ENCODE measurements at places on chromosomes 1 and 21.
A peak's percentile ranks its signal among the peaks of the same experiment; 100 is the strongest.

- DNase-seq, result no peak
Measured at GRCh38 chr1:162706606-162707005, 74.3 kb downstream of the DDR2 start.

- no peak for DNase-seq
Measured at GRCh38 chr1:168466092-168466713, 77.6 kb downstream of the XCL2 start.

- no peak for DNase-seq
Measured at GRCh38 chr1:87560601-87561360, 232.1 kb downstream of the LMO4 start.

- DNase-seq, result peak; percentile 50
Measured at GRCh38 chr1:216686860-216687766, 36.1 kb downstream of the ESRRG start.

- no peak for DNase-seq
Measured at GRCh38 chr1:151680826-151681225, 35.8 kb downstream of the CELF3 start.

- no peak for DNase-seq
Measured at GRCh38 chr1:34987018-34987417, 1.9 kb upstream of the TMEM35B start.

DNA sequence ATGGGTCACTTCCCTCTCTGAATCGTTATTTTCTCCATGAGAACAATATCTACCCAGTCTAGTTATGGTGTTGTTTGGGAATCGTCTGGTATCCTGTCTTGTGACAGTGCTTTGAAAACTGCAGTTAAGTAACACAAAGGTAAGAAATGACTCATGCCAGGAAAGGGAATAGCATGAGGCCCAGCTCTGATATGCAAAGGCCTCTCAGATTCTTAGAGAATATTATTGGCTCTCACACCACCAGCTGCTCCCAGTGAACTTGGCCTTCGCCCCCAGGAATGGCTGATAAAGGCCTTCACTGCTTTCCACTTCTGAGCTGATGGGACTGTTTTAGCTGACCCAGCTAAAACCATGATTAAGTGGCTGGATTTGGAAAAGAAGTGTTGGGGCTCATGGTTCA lies 27.1 kb downstream of the NEK2 start:
- no peak for DNase-seq

GRCh38 chr1:41850029-41850428 lies 68.7 kb downstream of the HIVEP3 start:
- no peak for DNase-seq

- no peak for DNase-seq
Measured at GRCh38 chr1:162688521-162688920, 56.3 kb downstream of the DDR2 start.

GRCh38 chr1:29962831-29963247 lies 726.5 kb downstream of the PTPRU start:
- no peak for DNase-seq

GRCh38 chr1:212696721-212697331 lies 2.8 kb downstream of the BATF3 start:
- DNase-seq, result no peak

GRCh38 chr1:224454402-224455055 lies 19.9 kb upstream of the WDR26 start:
- peak; percentile 63 for DNase-seq

DNA sequence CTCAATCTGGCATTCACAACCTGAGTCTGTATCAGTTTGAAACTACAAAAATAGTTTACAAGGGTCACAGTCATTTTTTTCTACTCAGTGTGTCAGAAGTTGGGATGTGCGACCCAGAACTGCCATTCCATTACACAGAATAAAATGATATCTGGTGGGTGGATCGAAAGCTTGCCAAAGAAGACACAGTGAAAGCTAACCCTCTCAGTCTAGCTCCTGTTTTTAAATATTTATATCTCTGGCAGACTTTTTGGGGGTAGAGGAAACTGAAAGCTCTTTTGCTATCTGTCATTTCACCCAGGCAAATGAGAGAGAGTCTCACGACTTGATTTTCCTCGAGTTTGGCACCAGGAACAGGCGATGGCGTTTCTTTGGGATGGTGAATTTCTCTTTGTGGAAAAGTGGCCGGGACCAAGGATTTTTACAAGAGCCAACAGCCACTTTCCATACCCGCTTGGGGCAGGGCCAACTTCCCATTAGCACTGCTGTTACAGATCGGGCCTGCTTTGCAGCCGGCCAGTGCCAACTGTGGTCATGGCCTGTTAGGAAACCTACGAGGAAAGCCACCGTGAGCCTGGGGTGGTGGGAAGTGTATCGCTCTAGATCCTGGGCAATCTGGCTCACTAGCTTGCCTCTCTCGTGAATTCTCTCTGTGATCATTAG lies 185.5 kb upstream of the NFIA start:
- no peak for DNase-seq

DNA sequence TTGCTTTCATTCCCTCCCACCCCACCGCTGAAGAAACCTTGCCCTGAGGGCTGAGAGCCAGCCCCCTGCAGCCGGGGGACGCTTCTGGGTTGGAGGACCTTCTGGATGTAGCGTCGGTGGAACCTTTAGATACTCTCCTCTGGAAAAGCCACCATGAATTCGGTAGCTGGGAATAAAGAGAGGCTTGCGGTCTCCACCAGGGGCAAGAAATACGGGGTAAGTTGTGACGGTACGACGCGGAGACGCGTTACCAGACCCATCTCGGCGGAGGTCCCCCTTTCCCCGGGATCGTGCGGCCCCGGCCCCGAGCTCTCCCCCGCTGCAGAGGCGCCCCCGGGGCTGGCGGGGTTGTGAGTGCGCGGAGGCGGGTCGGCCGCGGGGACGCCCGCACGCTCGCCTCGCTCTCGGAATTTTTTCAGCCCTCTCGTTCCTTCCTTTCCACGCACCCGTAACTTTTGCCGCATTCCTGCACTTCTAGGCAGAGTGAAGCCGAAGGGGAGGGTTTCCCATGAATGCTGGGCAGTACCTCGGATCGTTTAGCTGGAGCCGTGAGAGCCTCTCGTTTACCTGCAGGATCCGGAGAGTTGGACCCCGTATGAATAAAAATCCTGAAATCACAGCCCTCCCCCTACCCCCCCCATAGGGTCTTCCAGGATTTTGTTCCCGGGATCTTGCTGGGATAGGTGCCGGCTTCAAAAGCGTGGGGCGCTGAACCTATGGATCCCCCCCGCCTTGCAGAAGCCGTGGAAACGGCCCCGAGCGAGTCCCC lies 671 bp downstream of the KIF26B start:
- peak; percentile 63 for DNase-seq

- DNase-seq, result no peak
Measured at GRCh38 chr1:6651909-6652308, 27.2 kb downstream of the THAP3 start.

DNA sequence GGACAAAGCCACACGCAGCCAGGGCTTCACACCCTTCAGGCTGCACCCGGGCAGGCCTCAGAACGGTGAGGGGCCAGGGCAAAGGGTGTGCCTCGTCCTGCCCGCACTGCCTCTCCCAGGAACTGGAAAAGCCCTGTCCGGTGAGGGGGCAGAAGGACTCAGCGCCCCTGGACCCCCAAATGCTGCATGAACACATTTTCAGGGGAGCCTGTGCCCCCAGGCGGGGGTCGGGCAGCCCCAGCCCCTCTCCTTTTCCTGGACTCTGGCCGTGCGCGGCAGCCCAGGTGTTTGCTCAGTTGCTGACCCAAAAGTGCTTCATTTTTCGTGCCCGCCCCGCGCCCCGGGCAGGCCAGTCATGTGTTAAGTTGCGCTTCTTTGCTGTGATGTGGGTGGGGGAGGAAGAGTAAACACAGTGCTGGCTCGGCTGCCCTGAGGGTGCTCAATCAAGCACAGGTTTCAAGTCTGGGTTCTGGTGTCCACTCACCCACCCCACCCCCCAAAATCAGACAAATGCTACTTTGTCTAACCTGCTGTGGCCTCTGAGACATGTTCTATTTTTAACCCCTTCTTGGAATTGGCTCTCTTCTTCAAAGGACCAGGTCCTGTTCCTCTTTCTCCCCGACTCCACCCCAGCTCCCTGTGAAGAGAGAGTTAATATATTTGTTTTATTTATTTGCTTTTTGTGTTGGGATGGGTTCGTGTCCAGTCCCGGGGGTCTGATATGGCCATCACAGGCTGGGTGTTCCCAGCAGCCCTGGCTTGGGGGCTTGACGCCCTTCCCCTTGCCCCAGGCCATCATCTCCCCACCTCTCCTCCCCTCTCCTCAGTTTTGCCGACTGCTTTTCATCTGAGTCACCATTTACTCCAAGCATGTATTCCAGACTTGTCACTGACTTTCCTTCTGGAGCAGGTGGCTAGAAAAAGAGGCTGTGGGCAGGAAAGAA lies 8.1 kb downstream of the PSRC1 start:
- peak; percentile 93 for DNase-seq

- no peak for DNase-seq
Measured at GRCh38 chr1:96533820-96534219, 187.8 kb upstream of the PTBP2 start.

GRCh38 chr1:28966617-28967016 lies 52.2 kb downstream of the EPB41 start:
- no peak for DNase-seq

DNA sequence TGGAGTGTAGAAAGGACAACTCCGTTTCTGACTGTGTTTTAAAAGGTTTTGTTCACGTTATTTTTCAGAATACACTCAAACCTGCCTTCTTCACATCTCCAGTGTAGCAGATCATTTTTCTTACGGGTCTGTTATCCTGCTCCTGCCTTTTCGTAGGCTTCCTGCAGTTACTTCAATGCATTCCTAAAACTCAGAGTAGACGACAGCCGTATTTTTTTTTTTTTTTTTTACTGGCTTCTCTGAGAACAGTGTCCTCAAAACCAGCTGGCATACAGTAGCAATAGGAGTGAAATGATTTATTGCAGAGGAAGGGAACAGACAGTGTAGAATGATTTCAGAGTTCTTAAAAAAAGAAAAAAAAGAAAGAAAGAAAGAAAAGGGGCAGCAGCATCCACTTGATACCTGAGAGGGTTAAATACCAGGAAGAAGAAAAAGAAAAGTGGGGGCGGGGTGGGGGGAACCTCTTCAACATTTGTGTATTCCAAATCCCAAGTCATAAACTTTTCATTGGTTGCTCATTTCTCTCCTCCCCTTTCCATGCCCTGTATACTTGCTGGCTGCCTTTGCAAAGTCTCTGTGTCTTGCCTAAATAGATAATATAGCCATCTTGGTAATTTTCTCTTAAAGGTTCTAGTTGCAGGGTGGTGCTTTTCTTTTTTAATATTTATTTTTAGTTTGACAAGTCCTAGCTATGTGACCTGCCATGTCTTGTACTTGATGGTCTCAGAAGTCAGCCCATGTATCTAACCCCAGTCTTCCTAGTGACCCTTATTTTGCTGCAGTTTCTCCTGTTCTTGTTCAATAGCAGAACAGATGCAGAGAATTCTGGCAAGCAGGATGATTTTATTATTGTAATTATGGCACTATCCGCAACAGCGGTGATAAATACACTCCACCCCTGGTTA lies 2.8 kb downstream of the TGFB2 start:
- no peak for DNase-seq

DNA sequence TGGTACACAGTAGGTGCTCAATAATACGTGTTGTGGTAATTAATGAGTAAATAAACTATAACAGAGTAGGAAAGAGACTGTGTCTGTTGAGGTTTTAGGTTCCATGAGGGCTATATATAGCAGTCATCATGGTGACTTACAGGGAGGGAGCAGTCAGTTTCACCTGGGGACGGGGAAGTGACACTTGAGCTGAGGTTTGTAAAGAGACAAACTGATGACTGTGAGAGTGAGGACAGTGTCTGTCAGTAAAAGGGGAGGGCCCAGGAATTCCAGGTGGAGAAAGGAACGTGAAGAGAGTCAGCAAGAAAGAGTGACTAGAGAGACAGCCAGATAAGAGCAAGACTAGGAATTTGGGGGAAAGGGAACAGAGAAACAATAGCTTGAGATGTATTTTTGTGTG lies 30.2 kb downstream of the ABCA4 start:
- no peak for DNase-seq

DNA sequence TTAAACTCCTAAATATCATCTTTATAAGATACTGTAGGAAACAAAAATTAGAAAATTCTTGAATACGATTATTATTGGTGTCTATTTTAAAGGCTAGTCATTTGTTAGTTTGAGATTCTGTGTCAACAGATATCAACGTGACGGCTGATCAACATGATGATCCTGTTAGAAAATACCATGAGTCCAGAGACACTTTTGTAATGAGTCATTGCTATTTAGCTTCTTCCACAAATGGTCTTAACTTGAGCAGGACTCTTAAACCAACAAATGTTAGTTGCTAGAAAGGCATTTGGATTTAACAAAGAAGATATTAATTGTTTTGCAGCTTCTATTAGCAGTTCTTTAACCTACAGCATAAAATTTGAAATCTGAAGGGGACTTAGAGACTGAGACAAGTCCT lies 131.2 kb downstream of the TGFB2 start:
- DNase-seq, result no peak

- no peak for DNase-seq
Measured at GRCh38 chr1:3021801-3022401, 634 bp downstream of the ACTRT2 start.

DNA sequence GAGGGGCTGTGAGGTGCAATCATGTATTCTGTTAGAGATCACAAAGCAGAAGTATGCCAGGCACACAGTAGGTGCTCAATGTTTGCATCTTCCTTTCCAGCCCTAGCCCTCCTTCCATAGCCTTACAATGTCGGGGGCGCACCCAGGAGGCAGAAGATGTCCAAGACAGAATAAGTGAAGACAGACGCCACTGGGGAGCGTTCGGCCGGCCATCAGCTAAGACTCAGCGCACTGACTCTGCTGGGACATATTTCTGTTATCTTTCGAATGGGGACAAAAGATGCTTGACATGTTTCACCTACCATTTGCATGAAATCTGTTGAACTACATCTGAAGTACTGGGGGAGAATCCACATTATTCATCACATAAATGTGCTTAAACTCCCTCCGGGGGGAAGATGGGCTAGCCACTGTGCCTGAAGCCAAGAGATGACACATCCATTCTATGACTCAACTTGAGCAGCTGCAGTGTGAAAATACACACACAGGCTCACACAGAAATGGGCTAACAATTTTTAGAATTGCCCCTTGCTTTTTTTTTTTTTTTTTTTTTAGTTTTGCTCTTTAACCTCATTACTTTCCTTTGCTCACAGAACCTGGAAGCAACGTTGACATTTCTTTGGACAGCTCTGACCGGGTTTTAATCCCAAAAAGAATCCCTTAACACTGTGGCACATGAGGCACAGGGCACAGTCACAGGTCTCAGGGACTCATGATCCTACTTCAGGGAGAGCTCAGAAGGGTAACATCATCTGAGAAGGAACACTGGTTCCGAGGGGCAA lies 7.9 kb downstream of the TIAM1 start:
- DNase-seq, result no peak

GRCh38 chr1:232457595-232457994 lies 172.3 kb downstream of the SIPA1L2 start:
- no peak for DNase-seq

GRCh38 chr1:193807208-193807607 lies 620.8 kb upstream of the B3GALT2 start:
- DNase-seq, result no peak

- no peak for DNase-seq
Measured at GRCh38 chr21:14825514-14825974, 239.3 kb downstream of the NRIP1 start.

DNA sequence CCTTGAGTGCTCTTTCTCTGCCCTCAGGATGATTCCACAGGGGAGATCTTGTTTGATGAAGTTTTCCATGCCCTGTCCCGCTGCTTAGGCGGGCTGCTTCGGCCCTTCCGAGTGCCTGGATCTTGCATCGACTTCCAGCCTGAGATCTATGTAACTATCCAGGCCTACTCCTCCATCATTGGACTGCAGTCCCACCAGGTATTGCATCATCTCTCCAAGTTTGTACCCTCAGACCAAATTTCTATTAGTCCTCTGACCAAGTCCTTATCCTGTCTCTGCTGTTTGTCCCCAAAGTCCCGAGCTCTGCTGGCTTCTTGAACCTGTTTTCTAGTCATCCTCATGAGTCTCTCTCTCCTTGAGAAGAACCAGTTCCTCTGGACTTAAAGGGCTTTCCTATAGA lies 14.7 kb downstream of the SZT2 start:
- no peak for DNase-seq
